ENCODE measurements at places on chromosomes 4 and X.

DNA sequence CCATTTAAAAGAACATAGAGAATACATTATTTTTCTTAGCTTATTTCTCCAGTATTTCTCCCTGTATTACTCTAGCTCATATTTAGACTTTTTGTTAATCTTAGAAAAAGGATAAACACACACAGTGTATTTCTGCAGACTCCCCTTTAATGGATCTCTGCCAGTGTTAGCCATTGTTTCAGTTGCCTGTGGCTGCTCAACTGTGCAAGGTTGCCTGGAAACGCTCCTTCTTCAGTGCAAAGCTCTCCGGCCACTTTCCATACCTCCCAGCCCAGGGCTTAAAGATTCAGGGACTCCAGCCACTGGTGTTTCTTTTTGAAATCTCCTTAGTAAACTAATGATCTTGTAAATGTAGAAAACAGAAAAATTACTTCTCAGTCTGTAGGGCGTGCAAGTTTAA lies 104.9 kb downstream of the SLIT2 start:
- no peak for DNase-seq

DNA sequence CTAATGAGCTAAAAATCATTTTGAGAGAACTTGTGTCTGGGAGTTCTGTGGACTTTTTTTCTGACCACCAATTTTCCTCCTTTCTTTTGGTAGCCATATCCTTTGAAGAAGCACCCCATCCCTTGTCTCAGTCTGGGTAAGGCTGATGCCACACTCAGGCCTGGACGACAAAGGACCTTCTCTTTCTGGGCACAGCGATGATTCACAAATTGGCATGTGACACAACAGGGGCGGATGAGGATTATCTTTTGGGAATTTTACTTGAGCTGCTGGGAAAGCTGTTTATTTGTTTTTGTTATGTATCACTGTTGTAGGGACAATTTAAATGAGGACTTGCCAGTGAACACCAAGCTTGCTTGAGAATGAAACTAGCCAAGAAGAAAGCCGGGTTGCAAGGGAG lies 233.4 kb upstream of the HAND2 start:
- no peak for DNase-seq

- DNase-seq: no peak
These were observed 3.8 kb upstream of the RADX start for GRCh38 chrX:106608016-106608415.

DNA sequence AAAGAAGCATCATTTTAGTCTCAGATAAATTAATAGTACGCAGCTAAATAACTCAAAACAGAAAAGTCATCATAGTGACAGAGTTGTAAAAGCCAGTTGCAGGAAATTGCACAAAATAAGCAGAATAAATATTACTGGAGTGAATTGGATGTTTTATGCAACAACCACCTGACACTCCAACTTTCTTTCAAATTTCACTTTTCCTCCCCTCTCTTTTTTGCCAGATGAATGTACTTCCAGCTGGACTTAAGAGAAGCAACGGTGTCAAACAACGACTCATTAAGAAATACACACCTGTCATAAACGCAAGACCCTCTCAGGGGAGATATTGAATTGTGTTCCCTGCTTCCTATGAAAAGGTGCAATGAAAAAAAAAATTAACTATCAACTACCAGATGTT lies 120.2 kb upstream of the HCCS start:
- DNase-seq: no peak

- no peak for DNase-seq
These were observed 25.1 kb upstream of the FHL1 start for GRCh38 chrX:136122207-136122606.

DNA sequence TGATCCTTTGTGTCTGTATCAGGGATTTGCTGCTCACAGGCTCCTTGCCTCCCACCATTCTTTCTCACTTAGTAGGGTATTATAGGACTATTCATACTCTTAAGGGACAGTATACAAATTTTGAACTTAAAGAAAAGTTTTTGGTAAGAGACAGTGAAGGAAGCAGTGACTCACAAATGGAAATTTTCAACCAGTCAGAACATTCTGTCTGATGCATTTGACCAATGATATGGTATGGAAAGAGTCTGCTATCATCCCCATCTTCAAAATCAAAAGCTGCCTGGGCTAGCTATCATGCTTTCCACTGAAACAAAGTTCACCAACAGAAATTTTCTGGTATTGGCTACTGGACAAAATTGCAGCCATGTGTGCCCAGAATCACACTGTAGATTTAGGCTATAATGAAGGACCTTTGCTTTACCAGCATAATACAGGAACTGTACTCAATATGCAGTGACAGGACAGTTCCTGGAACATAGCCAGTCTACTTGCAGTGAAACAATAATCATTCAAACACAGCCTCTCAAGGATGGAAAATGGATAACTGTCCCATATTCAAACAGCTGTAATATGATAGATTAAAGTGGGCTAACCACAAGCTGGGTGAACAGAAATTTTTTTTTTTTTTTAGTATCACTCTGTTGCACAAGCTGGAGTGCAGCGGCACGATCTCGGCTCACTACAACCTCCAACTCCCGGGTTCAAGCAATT lies 109.0 kb upstream of the ACSL4 start:
- DNase-seq: no peak

- no peak for DNase-seq
These were observed 87.5 kb upstream of the ZFP42 start for GRCh38 chr4:187908079-187908561.

DNA sequence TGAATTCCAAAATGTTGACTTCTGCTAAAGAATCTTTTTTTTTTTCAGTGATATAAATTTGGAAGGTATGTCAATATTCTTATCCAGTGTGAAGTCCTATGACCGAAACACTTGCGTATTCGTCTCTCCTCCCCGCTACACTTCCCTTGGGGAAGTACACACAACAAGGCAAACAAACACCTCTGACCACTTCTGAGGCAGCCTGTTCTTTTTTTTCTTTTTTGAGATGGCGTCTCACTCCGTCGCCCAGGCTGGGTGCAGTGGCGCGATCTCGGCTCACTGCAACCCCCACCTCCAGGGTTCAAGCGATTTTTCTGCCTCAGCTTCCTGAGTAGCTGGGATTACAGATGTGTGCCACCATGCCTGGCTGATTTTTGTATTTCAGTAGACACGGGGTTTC lies 78.1 kb upstream of the DHRSX start:
- DNase-seq: no peak

GRCh38 chrX:135295238-135295943 lies 13.9 kb upstream of the ETDC start:
- DNase-seq: peak; percentile 28

DNA sequence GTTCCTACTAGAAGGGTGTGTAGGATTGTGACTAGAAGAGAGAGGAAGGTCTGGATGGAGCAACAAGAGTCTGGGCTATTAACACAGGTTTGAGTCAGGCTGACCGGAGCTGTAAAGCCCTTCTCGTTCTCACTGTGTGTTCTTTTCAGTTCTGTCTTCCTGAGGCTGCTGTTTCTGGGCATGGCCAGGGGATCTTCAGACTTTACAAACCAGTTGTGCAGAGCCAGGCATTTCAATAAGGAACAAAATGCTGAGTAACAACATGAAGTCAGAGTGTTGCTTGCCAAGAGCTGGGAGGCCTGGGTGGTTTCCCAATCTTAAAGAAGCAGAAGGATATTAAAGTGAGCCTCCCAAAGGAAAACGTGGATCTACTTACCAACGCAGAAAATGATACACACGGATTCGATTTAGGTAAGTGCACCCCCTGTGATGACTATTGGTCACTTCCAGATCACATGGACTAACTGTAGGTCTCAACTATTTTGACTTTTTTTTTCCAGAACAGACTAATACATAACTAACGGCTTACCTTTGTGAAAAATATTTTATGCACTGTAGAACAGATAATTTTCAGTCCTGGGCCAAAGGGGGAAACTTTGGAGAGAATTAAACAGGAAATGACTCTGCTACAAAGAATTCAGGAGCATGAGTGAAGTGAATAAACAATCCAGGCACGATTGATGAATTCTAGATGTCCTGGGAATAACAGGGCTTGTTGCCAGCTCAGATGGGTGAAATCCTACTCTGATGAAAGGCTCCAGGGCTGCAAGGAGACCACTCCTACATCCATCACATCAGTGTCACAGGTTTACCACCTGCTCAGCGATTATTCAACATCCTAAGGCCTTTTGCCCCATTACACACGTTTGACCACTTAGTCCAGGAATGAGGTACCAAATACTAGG lies 94.5 kb downstream of the ANXA3 start:
- DNase-seq: no peak

GRCh38 chrX:31860686-31861085 lies 788.8 kb upstream of the FTHL17 start:
- no peak for DNase-seq

DNA sequence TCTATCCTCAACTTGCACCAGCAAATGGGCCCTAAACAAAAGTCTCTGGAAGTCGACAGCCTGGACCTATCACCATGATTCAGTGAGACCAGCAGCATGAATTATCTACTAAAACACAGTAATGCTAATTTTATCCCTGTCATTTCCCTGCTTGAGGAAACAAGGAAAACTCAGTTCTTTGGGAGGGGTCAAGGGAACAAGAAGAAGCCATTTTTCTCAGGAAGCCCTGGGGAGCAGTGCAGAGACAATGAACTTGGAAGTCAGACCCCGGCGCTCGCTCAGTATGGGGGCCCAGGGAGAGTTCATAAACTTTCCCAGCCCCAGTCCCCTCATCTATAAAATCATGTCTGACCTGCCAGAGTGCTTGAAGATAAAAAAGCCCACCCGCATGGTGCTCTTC lies 50.4 kb downstream of the DCTD start:
- no peak for DNase-seq

GRCh38 chrX:96453139-96453538 lies 231.5 kb upstream of the DIAPH2 start:
- DNase-seq: no peak

- no peak for DNase-seq
These were observed 82.2 kb upstream of the VEGFC start for GRCh38 chr4:176874721-176875445.

DNA sequence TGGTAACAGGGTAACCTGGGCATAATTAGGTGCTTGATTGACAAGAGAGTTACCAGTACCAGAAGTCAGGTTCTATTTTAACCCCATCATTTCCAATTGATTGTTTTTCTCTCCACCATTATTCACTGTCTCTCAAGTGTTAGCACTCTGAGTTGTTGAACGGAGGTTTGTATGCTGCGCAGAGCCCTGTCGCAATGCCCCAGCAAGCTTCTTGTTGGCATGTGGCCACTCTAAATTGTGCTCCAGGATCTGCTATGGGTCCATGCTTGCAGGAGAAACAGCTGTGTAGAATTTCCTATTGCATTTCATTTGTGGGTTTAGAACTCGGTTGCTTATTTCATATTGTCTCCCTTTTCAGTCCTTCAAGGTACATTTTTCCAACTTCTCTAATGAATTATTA lies 98.2 kb downstream of the KLHL8 start:
- no peak for DNase-seq

DNA sequence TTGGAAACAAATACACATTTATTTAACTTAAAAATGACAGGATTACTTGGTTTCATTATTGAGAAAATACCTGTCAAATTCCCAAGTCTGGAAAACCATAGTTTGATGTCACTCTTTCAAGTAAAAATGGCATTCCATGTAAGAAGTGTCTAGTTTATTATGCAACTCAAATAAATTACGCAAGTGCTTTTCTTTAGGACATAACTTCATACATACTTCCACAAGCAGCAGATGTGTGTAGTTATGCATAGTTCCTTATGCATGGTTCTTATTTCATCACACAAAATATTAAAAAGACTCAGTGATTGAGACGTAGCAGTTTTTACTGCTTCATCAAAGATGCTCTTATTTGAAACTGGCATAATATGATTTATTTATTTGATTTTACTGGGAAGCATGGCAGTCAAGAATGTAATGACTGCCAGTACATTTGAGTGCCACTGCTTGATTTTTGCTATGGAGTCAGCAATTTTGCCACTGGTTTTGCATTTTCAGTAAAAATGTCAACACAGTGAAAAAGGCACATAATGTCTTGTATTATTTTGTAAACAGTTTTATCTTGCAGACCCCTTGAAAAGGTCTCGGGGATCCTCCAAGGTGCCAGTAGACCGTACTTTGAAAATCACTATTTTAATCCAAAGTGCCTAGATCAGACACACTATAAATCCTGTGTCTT lies 62.1 kb downstream of the CLCN3 start:
- no peak for DNase-seq

GRCh38 chr4:171785388-171785787 lies 27.8 kb upstream of the GALNTL6 start:
- DNase-seq: no peak

DNA sequence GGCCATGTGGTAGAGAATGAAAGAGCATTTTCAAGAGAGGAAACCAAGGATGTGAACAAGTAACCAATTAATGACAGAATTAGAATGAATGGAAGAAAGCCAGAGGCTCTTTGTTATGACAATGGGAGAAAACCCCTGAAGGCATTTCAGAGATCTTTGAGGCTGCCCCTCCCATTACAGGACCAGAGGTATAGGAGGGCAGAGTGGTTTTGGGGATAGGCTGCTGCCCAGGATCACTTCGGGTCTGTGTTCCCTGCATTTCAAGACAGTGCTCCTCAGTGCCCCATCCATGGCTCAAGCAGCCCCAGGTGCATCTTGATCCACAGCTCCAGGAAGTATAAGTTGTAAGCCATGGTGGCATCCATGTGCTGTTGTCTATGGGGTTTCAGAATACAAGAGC lies 124.0 kb upstream of the HPF1 start:
- no peak for DNase-seq

DNA sequence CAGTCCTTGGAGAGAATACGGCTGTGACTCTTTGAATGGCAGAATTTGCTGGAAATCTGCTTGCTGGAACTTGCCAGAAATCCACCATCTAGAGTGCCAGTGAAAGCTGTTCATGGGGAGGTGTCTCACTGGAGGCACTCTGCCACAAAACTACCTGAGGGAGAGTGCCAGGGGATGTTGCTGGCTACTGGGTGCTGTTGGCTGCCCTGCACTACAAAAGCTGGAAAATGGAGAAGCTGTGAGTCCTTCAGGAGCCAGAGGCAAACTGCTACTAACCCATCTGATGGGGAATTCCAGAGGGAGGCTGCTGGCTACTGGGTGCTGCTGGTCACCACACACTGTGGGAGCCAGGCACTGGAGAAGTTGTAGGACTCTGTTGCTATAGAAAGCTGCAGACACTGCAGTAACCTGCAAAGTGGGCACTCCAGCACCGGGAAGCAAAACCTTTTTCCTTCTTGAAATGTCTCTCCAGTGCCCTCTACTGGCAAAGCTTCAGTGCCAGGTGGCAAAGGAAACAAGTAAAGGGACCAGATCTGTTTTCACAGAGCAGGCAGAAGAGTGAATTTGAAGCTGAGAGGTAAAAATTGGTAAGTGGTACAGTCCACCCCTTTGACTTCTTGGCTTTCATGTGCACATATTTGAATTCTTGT lies 47.8 kb upstream of the HSD17B10 start:
- peak; percentile 19 for DNase-seq

DNA sequence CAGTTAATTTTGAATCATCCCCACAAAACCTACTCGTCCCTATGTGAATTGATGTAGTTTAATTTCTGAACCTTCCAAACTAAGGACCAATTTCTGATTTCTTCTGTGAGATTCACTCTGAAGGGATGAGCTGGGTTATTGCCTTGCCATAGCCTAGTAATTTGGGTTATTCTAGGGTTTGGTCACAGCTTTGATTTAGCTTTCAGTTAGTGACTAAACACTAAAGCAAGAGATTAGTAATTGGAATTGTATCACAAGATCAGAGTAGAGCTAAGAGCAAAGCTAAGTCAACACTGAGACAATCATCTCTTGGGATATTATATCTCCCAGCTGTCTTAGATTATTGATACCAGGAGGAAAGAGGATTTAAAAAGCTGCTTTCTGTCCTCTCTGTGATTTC lies 588.0 kb downstream of the CCSER1 start:
- DNase-seq: no peak

All from stimulated activated CD4-positive, alpha-beta T cell treated with anti-CD3 and anti-CD28 coated beads, TNF-alpha, amount 100 ng/mL, for 24 hours (primary cell).